Gastroesophageal sphincter (tissue), 4 donors: ENCODE measurements at places on chromosomes 5 and 9. TPM values are rescaled to one million over a fixed set of nuclear protein-coding genes. Genes with fewer than 3 reads are reported as not detected.

DNA sequence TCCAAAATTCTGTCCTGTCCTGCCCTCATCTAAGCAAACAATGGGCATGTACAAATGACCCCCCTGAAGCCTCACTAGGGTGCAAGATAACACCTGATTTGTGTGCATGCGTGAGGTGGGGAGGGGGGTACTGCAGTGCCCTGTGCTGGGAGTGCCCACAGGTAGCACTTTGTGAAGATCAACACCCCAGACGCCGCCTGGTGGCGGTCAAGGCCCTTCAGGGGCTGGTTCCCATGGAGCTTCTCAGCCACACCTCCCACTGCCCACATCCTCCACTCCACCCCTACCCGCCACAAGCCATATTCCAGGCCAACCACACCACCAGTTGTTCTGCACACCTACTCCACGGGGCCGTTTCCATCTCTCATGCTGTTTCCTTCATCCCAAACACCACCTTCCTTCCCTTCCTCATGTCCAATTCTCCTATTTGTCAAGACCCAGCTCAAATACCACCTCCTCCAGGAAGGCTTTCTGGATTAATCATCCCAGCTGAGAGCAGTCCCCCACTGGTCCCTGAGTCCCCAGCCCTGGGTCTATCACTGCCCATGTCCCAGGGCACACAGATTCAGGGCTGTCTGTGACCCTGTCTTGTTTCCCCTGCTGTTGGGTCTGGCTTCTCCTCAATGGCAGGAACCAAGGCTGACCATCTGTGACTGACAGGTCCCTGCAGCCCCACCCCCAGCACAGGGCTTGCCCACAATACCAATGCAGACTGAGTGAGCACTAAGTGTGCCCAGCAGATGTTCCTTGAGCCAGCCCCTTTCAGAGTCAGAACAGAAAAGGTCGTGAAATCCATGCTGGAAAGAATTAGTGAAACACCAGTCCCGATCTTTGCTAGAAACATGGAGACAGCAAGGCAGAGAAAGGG, 178.4 kb downstream of the PAX5 start:
- no peak for ATAC-seq

The OLFM1 gene
- total RNA-seq: 13.5 TPM

- ATAC-seq: no peak
Observed at GRCh38 chr9:111198936-111199335, 131.1 kb downstream of the OR2K2 start.

- ATAC-seq: no peak
Observed at GRCh38 chr5:77209495-77210090, 887 bp upstream of the PDE8B start.

GRCh38 chr5:66795682-66796081, 199.5 kb downstream of the MAST4 start:
- no peak for ATAC-seq

- no peak for ATAC-seq
Observed at GRCh38 chr5:133277744-133278143, 225.9 kb downstream of the HSPA4 start.
